ENCODE measurements at places on chromosomes 5 and 9.

- no peak for DNase-seq
Measured at GRCh38 chr9:95923794-95924193, 48.3 kb downstream of the ERCC6L2 start.

- no peak for DNase-seq
Measured at GRCh38 chr9:129436751-129437625, 183.9 kb downstream of the C9orf50 start.

GRCh38 chr5:15852217-15852616, 327.4 kb downstream of the MARCHF11 start:
- DNase-seq: no peak

- DNase-seq: peak; percentile 38
Measured at GRCh38 chr5:60945813-60946187, 795 bp downstream of the NDUFAF2 start.

GRCh38 chr9:127771570-127772189, 6.8 kb downstream of the SH2D3C start:
- no peak for DNase-seq

DNA sequence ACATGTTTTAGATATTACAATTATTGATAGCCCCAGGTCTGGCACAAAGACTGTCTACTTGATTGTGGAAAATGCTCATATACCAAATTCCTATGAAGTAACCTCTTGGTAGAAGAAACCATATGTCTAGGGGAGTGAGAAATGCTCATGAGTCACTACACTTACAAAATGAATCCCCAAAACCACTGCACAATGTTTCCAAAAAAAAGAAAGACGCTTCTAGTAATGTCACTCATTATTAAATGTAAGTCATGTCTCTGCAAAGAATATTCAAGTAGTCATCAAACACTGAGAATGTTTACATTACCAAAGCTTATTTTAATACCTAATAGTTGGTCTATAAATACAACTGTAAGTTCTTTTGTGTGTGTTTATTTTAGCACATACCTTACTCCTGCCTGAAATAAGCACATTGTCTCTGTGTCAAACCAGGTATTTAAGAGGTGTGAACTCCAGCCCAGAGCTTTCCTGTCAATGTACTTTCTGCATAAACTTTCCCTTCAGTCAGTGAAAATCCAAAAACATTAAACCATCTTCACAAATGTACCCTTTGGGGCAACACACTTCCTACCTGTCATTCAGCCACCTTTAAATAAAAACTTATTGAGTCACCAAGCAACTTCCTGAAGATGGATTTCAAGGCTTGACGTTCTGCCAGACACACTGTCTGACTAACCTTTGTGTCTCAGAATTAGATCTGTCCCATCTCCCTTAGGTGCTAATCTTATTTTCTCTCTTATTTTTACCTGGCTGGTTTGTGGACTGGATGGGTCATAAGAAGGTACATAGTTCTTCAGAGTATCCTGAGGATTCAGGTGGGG, 194.0 kb downstream of the NFIB start:
- no peak for DNase-seq

DNA sequence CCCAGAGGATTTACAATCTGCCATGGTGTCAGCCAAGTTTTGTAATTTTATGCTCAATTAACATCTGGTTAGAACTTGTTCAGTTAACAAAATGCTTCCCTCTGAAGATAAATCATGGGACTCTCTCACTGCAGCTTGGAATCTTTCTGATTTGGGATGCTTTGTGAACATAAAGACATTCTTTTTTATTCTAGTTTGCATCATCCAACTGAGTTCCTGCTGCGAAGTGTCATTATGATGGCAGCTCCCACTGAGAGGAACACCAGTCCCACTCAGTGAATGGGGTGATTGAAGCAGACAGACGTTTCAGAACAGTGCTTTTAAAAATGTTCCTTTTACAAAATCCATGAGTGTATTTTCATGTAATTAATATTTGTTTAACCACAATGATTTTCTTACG, 863.8 kb downstream of the TLE4 start:
- no peak for DNase-seq

- DNase-seq: peak; percentile 23
Measured at GRCh38 chr9:131744171-131744719, 4.4 kb upstream of the RAPGEF1 start.

DNA sequence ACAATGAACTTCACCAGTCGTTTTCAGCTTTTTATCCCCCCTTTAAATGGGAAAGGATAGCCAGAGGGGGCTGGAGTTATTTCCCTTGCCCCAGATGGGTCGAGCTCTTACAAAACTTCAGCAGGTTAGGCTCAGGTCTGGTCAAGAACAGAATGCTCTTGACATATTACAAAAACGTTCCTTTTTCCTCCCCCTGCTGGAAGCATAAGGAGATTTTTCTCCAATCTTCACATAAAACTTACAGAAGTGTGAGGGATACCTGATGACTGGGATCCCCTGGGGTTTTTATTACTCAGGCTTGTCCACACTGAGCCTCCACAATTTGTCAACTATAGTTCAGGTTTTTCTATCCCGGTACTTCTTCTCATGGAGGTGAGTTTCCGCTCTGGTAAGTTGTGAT, 60.8 kb downstream of the CSF2 start:
- DNase-seq: no peak

GRCh38 chr9:134494905-134495304, 146.7 kb upstream of the COL5A1 start:
- DNase-seq: no peak

GRCh38 chr5:176803943-176804498, 6.3 kb upstream of the UNC5A start:
- no peak for DNase-seq

DNA sequence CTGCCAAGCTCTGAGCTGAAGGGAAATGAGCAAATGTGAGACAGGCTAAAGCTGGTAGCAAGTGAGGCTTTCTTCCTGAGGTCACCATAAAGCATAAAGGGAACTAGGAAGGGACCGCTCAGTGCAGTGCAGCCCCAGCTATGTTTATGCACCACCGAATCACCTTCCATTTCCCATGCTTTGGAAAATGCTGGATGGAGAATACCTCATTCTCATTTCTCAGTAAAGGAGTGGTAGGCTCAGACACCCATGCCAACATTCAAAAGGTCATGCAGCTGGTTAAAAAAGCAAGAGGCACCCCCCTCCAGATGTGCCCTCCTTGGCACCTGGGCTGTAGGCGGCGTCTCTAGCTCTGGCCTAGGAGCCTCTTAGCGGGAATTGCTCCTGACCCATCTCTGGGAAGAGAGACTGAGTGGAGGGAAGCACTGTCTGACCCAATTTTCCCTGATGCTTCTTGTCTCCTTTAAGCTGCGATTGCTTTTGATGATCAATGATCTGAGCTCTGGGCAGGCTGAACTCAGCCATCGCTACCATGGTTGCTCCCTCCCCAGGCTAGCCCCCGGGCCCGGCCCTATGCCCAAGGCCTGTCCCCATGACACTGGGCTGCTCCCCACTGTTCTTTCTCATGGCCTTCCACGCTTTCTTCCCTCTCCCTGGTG, 58.7 kb downstream of the ZNF354C start:
- DNase-seq: no peak

DNA sequence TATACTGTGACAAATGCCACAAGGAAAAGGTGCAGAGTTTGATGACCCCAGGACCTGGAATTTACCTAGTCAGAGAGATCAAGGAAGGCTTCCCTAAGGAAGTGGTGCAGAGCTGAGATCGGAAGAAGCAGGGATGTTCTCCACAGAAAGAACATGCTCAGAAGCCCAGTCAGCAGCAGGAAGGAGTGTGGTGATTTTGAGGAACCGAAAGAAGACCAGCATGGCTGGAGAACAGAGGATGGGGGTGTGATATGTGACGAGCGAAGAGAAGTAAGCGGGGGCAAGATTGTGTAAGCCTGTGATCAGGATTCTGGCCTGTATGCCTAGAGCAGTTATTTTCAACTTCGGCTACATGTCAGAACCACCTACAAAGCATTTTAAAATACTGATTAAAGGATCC, 18.7 kb upstream of the PIK3R1 start:
- no peak for DNase-seq

GRCh38 chr9:93037476-93037971, 21.0 kb upstream of the SUSD3 start:
- DNase-seq: no peak

DNA sequence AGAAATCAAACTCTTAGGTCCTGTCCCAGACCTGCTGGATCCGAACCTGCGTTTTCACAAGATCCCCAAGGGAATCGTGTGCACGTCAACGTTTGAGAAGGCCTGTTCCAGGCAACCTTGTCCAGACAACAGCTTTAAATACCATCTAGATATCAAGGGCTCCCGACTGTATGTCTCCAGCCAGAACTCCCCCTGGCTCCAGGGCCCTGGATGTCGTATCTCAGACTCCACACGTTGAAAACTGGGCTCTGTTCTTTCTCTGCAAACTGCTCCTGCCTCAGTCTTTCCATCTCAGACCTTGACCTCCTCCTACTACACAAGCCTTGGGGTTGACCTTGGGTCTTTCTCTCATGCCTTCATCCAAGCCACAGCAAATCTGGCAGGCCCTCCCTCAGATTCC, 5.8 kb upstream of the ENG start:
- no peak for DNase-seq

DNA sequence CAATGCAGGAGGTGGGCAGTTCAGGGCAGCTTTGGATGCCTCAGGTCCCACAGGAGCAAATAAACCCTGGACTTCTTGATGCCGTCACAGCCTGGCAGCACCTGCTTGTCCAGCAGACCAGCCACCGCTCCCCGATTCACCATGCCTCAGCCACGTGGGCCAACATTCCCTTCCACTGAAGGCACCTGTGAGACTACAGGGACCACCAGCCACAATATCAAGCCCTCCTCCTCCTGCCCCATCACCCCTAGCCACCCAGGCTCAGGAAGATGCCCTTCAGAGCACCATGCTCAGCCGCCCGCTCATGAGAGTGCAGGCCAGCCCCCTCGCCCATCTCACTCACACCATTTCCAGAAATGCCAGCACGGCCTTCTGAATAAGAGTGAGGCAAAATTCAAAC, 234.7 kb downstream of the SYK start:
- no peak for DNase-seq

- no peak for DNase-seq
Measured at GRCh38 chr9:91156451-91157234, 205.1 kb downstream of the AUH start.

- no peak for DNase-seq
Measured at GRCh38 chr9:88932766-88933165, 58.5 kb upstream of the S1PR3 start.

- DNase-seq: no peak
Measured at GRCh38 chr5:171295801-171296200, 13.2 kb upstream of the TLX3 start.

DNA sequence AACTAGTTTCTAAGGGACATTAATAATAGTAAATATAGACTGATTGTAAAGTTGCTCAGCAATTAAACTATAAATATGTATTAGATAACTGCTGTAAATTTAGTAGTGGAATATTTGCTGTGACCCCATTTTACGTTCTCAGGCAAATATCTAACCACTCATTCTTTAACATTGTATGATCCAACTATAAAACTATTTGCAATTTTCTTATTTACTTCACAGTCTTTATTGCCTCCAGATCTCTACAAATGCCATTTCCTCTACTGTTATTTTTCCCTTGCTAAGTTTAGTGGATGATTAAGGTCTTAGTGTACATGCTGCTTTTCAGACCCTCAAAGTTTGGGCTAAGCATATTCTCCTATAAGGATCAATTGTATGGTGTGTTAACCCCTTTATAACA, 526.2 kb upstream of the ST8SIA4 start:
- no peak for DNase-seq

DNA sequence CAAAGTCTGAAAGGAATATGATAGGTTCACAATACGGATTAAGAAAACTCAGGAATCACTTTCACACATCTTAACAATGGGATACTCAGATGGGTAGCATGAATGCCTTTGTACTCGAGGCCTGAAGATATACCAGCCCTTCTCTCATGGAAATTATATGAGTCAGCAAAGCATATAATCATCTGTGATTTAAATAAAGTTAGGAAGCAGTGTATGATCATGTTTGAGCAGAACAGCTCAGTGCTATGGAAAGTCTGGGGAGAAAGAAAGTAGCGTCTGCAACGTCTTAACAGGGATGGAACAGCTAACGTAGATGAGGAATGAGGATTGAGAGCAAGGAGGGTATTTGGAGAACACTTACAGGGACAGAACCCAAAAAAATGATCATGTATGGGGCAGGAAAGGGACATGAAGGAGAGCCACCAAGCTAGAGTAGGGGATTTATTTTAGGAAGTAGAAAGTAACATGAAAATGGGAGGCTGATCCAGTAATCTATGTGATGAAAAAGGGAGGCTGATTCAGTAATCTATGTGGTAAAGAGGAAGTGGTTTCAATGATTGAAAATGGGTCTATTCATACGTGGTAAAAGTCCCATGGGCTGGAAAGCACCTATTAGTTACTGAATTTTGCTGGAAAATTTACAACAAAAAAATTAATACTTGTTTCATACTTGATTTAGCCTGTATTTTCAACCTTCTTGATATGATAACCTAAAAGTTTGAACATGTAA, 85.9 kb downstream of the GNA14 start:
- no peak for DNase-seq

GRCh38 chr5:133564921-133565565, 47.3 kb downstream of the FSTL4 start:
- no peak for DNase-seq

GRCh38 chr5:116971131-116971530, 396.5 kb upstream of the SEMA6A start:
- no peak for DNase-seq

DNA sequence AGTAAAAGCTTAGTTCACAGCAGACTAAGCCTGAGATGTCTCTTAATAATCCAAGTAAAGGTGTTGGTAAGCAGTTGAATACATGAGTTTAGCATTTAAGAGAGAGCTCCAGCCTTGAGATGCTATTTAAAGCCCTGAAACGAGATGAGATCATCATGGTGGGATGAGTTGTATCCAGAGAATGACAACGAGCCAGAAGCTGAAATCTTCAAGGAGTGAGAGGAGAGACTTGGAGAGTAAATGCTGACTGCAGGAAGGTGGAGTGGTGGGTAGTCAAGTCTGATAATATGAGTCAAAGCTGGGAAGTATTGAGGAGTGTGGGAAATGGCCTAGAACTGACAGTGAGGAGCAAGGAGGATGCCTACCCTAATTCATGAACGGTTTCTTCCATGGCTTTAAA, 53.7 kb downstream of the PLAC8L1 start:
- DNase-seq: no peak

- no peak for DNase-seq
Measured at GRCh38 chr9:83574482-83574881, 36.3 kb upstream of the FRMD3 start.

DNA sequence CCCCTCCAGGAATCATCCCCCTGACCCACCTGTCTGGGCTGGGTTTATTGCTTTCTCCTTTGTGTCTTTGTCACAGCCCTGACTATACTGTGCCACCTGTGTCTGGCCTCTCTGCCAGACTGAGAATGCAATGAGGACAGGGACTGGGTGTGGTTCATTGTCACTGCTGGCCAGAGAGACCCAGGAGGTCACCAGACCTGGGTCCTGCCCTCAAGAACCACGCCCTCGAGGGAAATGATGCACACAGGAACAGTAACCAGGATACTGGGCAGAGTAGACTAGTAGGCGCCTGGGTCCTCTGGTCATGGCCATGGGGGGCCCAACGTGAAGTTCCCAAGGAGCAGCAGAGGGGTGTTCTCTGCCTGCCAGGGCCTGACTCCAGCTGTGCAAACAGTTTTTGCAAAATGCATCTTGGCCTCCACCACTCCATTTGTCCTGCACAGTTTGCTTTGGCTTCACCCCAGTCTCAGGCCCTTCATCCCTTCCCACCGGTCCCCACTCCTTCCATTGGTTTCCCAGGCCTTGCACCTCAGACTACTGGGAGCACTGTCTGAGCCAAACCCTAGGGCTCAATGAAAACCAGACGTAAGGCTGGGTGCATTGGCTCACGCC, 17.8 kb downstream of the RGS3 start:
- DNase-seq: no peak

- DNase-seq: no peak
Measured at GRCh38 chr5:176446028-176446665, 2.0 kb upstream of the FAF2 start.

- DNase-seq: no peak
Measured at GRCh38 chr9:131752231-131752884, 12.5 kb upstream of the RAPGEF1 start.

Measured in caudate nucleus (tissue), 63 donors.